Stimulated activated CD8-positive, alpha-beta memory T cell treated with anti-CD3 and anti-CD28 coated beads, Interleukin-15, amount 100 ng/mL, for 4 hours (primary cell): ENCODE measurements at places on chromosomes 11 and 22.

- DNase-seq: peak; percentile 21
Observed at GRCh38 chr22:22692707-22693530, 48.5 kb downstream of the GGTLC2 start.

- peak; percentile 27 for DNase-seq
Observed at GRCh38 chr11:76807206-76807875, 24.2 kb downstream of the TSKU start.

GRCh38 chr11:61536676-61537270 is 28.2 kb downstream of the LRRC10B start:
- no peak for DNase-seq

DNA sequence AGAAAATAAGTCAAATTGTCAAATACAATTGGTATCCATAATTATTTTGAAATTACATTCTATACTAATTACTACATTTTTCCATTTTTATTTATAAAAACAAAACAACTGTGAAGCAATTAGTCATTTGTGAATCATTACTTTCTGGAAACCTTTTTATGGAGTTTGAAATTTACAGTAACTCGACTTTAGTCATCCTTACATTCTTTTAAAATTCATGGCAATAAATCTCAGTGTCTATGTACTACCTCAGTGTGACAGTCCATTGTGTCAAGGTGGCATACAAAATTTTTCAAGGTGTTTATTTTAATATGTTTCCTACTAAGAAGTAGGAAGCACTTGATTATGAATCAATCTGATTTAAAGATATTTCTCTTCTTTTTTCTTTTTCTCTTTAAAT is 1949.4 kb upstream of the RAG2 start:
- DNase-seq: no peak

- no peak for DNase-seq
Observed at GRCh38 chr11:43969543-43969942, 27.1 kb downstream of the C11orf96 start.

DNA sequence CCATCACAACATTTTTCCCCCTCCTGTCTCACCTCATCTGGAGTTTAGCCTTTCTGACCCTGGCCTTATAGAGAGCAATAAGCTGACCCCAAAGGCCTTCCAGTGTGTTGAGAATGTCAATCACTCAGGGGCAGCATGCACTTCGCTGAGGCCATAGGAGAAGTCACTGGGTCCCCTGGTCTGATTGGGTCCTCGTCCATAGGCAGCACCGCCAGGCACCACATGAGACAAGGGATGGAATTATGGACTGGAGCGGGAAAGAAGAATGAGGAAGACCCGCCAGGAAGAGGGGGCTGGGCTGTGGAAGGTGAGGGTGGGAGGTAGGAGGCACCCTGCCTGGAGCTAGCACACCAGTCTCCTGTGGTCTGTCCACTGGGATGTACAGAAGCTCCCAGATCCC is 72.9 kb downstream of the DSCAML1 start:
- no peak for DNase-seq

GRCh38 chr11:8103909-8104308 is 22.9 kb downstream of the TUB start:
- no peak for DNase-seq

GRCh38 chr11:115180272-115180671 is 323.9 kb downstream of the CADM1 start:
- no peak for DNase-seq

- no peak for DNase-seq
Observed at GRCh38 chr11:125431009-125431408, 65.1 kb downstream of the FEZ1 start.

- DNase-seq: no peak
Observed at GRCh38 chr11:32072872-32073643, 17.8 kb upstream of the RCN1 start.

GRCh38 chr11:132310390-132311375 is 940.3 kb downstream of the NTM start:
- DNase-seq: no peak

DNA sequence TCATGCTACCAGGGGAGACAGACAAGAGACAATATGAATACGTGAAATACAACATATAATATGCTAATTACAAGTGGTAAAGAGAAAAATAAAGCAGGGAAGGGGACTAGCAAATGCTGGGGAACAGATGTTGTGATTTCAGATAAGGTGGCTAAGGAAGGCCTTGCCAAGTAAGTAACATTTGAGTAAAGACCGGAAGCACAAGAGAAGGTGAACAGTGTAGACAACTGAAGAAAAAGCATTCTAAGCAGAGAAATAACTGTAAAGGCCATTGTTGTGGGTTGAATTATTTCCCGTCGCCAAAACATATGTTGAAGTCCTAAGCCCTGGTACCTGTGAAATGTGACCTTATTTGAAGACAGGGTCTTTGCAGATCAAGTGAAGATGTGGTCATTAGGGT is 63.7 kb upstream of the EED start:
- DNase-seq: no peak

DNA sequence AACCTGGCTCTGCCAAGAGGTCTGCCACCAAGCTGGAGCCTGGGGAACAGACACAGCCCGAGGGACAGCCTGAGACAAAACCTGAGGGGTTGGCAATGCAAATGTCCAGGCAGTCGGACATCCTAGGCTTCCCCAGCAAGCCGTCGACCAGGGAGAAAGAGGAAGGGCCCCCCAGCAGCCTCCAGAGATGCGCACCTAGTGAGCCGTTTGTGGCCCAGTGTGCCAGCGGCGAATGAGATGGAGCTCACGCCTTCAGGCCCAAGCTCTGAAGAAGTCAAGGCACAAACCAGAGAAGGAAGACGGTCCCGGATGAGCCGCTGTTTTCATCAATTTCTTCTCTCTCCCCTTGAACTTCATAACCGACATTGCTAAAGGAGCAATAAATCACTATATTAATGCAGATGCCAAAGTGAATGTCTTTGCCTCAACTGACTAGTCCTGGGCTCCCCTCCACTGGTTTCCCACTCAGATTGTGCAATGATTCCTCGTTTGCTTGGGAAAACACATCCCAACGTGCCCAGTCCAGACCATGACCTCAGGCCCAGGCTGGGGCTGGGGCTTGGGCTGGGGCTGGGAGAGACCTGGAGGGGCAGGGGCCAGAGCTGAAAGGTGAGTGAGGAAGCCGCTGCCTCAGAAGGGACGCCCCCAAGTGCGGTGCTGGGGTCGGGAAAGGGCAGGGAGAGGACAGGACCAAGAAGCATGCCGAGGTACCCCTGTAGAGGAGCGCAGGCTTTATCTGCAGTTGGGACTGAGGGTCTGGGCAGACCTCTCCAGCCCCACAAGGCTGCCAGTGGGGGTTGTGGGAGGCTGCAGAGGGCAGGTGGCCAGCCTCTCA is 3.5 kb upstream of the DGCR2 start:
- DNase-seq: no peak

- no peak for DNase-seq
Observed at GRCh38 chr11:12524865-12525264, 147.5 kb downstream of the PARVA start.

- no peak for DNase-seq
Observed at GRCh38 chr11:3942956-3943497, 87.6 kb downstream of the STIM1 start.

- no peak for DNase-seq
Observed at GRCh38 chr11:1675536-1676228, 21.3 kb upstream of the KRTAP5-6 start.

DNA sequence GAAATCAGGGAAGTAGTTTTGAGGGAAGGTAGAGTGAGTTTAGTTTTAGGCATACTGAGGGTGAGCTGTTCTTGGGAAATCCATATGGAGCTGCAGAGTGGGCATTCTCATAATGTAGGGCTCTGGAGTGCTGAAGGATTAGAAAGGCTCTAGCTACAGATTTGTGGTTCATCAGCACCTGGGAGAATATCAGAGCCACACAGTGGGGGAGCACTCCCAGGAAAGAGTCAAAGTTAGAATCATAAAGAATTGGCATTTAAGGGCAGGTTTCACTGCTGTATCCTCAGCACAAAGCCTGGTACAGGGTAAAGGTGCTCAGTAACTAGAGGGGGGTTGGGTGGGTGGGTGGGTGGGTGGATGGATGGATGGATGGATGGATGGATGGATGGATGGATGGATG is 52.5 kb downstream of the SLN start:
- no peak for DNase-seq

- DNase-seq: no peak
Observed at GRCh38 chr11:26946257-26946716, 47.6 kb upstream of the FIBIN start.

DNA sequence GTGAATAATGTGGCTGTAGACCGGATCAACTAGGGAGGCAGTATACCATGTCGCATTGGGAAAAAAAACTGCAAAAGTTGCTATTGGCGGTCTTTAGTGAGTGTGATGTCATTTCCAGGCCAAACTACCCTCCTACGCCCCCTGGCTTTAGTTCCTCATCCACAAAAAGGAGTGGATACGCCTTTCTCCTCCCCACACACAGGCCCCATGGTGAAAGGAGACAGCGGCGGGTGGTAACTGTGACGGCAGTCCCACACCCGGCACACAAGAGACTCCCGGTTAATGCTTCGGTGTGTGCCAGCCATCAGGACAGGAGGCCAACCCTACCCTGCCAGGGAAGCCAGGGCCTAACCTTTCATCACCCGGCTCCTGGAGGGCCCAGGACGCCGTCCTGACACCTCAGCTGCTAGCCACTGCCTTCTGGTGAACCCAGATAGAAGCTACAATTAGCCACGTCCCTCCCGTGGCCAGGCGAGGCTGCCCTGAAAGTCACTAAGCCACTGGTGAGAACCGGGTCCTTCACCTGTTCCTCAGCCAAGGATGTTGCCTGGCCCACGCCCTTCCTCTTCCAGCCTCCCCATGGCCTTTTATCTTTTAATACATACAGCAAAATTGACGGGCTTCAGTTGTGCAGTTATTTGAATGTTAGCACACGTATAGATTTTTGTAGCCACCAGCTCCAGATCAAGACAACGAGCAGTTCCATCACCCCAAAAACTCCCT is 10.8 kb downstream of the TP53I11 start:
- no peak for DNase-seq

DNA sequence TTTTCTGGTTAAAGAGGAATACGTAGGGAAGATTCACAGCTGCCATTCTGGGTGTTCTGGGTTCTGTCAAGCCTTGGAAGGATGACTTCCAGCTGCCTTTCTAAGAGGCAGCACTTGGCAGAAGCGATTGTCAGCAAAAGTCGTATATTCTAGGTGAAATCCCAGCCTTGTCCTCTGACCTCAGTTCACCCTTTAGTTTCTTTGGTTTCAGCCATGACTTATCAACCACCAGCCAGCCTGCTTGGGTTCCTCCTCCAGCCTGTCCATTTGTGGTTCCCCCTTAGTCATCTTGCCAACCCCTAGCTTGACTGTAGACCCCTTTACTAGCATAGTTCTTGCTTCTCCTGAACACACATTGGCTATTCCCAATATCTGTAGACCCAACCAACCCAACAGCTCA is 102.3 kb upstream of the CD44 start:
- no peak for DNase-seq

GRCh38 chr11:100994966-100995365 is 134.6 kb downstream of the PGR start:
- no peak for DNase-seq

DNA sequence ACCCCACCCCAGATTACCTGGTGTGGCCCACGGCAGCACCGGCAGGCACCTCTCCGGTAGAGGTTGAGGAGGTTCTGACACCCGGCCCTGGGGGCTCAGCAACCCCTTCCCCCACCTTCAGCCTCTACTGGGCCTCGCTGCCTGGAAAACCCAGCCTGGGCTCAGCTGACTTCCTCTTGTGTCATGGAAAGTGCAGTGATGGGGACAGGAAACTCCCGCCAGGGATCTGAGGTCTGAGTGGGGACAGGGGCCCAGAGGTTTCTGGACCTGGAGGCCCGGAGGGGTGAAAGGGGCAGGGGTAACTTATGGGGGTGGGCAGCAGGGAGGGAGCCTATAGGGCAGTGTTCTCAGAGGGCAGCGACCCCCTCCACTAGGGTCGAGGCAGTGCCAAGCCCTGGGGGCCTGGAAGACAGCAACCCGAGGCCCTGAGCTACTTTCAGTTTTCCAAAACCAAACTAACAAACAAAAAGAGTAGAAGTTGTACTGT is 10.0 kb upstream of the CD5 start:
- no peak for DNase-seq

GRCh38 chr11:17590463-17590862 is 43.4 kb downstream of the OTOG start:
- DNase-seq: no peak

GRCh38 chr11:62468577-62468976 is 49.7 kb downstream of the SCGB1A1 start:
- no peak for DNase-seq

DNA sequence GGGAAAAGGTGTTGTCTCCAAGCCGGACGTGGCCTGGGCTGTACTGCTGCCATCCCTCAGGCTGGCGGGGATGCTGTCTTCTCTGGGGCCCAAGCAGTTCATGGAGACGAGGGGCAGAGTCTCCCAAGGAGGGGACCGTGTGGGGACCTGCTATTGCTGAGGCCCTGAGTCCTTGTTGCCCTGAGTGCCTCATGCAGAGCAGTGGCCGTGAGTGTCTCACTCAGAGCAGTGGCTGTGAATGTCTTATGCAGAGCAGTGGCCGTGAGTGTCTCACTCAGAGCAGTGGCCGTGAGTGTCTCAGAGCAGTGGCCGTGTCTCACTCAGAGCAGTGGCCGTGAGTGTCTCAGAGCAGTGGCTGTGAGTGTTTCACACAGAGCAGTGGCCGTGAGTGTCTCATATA is 54.7 kb downstream of the GRAMD4 start:
- DNase-seq: no peak

- no peak for DNase-seq
Observed at GRCh38 chr22:28222052-28222451, 303.0 kb upstream of the PITPNB start.

- no peak for DNase-seq
Observed at GRCh38 chr11:123184531-123184930, 10.5 kb downstream of the CLMP start.

- DNase-seq: no peak
Observed at GRCh38 chr11:94417386-94417987, 16.3 kb upstream of the GPR83 start.

- DNase-seq: no peak
Observed at GRCh38 chr11:94332814-94333213, 28.4 kb downstream of the IZUMO1R start.

DNA sequence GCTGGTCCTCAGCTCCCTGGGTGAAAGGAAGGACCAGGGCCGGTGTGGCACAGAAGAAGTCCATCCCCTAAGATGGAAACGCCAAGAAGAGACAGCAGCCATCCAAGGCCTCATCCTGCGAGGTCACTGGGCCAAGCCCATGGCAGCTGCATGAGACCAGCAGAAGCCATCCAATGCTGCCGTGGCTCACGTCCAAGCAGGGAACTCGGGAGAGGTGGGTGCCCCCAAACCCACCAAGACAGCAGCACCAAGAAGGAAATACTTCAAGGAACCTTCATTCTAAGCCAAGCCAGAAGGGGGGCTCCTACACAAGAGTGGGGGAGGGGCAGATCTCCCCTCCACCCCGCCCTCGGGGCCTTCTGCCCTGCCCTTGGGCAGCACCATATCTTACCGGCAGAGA is 49.6 kb downstream of the IGSF9B start:
- no peak for DNase-seq

- no peak for DNase-seq
Observed at GRCh38 chr11:44938066-44938691, 12.5 kb downstream of the TP53I11 start.

- DNase-seq: no peak
Observed at GRCh38 chr11:35580397-35580781, 37.9 kb upstream of the FJX1 start.

- no peak for DNase-seq
Observed at GRCh38 chr11:103110391-103110790, 1.2 kb downstream of the DYNC2H1 start.

GRCh38 chr22:29258407-29259252 is 9.2 kb downstream of the RHBDD3 start:
- no peak for DNase-seq

- DNase-seq: no peak
Observed at GRCh38 chr11:93986716-93987115, 34.4 kb upstream of the HEPHL1 start.
